ENCODE measurements at places on chromosomes 5 and 9. TPM values are rescaled to one million over a fixed set of nuclear protein-coding genes. Genes with fewer than 3 reads are reported as not detected.

DNA sequence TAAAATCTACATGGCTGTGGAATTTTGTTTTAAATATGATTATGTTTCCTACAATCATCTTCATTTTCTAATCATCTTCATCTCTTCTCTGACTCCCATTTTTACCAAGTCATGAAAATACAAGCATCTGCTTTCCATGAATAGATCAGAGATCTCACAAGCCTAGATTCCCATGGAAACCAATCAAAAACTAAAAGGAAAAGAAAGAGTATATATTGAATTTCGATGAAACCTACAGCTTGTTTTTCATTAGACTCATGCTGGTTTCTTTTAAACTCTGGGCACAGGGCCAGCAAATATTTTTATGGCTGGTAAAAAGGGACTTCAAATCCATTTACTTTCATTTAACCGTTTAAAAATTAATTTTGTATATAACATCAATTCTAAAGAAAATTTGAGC, 51.2 kb downstream of the INVS start:
- DNase-seq, result no peak

GRCh38 chr5:56168066-56168478, 65.1 kb downstream of the ANKRD55 start:
- DNase-seq, result no peak

DNA sequence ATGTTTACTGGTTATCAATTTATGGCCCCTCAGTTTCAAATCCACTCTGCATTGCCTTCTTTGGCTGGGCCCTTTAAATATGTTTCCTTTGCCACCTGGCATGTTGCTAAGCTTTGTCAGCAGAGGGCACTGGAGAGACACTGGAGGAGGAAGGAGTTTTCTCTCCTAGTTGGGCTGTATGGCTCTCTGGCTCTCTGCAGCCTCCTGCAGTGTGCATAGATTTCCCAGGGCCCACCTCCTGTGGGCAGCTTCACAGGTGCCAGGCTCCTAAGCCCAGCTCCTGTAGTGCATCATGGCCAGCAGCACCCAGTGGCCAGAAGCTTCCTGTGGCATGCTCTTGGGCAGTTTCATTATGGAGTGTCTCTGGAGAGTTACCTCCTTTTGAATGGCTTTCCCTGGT, 23.3 kb downstream of the CAVIN4 start:
- DNase-seq, result no peak

The OSMR gene
- total RNA-seq, result 19.9 TPM
